ENCODE measurements at places on chromosomes 12 and 14.
A peak's percentile ranks its signal among the peaks of the same experiment; 100 is the strongest.

DNA sequence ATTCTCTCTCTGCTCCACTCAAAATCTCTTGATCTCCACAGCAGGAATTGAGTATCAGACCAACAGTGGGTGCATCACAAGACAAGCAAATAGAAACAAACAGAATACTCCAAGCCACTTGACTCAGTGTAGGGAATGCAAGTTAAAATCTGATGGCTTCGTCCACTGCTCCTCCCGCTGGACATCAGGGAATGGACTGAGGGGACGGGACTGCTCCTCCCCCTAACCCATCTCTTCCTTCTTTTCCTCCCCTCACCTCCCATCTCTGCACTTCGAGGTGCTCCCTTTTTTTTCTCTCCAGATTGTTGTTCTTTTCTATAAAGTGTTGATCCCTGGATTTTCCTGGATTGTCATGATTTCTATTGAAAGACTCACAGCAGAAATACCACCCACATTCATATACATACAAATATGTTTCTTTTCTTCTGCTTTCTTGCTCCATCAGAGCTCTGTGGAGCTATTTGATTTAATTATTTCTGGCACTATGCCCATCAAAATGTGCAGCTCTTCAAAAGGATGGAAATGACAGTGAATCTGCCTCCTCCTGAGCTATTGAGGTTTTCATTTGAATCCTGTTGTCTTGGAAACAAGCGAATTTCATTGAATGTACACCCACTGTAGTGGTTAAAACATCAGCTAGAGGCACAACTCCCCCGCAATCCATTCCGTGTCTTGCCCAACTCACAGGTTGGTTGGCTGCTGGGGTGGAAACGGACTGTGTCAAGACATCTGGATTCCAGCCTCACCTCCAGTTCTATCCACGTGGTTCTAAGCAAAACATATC is 199.7 kb downstream of the SPTSSA start:
- DNase-seq: no peak

DNA sequence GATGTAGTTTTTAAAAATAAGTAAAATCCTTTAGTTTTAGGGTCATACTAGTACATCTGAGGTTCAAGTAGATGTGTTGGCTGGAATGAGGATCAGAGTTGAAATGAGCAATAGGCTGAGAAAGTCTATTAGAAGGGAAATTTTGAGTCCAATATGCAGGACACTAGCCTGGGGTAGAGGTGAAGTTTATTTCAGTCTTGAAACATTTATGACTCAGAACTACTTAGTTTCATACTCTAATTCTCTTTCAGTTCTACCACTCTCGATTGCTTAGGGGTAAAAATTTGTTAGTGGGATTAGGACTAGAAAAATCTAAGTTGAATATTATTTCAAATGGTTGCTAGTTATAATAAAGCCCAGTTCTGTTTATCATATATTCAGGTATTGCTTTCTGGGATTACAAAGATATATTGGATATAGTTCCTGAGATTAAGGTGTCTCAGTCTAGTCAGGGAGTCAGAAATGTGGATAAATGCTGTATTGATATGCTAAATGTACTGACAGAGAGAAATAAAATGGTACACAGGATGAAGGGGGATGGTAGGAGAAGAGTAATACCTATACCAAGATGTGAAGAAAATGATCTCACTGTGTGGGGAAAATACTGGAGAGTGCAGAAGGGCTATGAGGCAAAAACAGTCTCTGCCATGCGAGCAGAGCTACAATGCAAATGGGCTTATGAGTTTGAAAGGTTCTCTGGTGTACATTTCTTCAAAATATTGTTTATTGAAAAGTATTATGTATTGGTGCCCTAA is 395.8 kb upstream of the FBXO33 start:
- DNase-seq: no peak

DNA sequence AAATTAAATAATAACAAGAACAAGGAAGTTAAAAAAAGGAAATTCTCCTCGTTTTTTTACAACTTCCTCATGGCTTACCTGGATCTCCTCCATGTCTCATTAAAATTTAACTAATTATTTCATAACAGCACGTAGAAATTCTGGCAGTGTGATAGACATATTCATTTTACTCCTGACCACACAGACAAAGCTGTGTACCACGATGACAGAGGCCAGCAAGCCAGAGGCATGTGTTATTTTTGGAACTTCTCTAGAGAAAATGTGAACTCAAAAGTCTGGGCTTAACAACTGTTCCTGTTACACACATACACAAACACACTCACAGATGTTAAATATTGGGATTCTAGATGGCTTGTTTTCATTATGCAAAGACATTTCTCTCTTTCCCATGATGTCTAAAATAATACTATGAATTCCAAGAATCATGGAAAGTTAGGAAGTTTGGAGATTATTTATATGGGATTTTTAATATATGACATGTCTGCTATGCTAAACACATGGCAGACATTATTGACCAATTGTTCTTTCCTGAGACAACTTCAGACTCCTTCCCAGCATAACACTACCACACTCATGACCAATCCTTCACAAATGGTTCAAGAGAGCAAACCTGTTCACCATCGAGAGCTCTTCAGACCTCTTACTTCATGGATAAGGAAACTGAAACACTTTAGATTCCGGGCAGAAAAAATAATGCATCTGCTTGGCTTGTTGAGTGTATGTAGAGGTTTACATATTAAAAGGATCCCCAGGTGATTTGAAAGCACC is 158.7 kb downstream of the DACT1 start:
- DNase-seq: no peak

GRCh38 chr12:93094988-93095737 is 166.1 kb upstream of the EEA1 start:
- no peak for DNase-seq

- no peak for DNase-seq
Observed at GRCh38 chr12:55711786-55712553, 3.9 kb upstream of the BLOC1S1 start.

- peak; percentile 8 for DNase-seq
Observed at GRCh38 chr12:83664650-83665049, 977.9 kb downstream of the TMTC2 start.

DNA sequence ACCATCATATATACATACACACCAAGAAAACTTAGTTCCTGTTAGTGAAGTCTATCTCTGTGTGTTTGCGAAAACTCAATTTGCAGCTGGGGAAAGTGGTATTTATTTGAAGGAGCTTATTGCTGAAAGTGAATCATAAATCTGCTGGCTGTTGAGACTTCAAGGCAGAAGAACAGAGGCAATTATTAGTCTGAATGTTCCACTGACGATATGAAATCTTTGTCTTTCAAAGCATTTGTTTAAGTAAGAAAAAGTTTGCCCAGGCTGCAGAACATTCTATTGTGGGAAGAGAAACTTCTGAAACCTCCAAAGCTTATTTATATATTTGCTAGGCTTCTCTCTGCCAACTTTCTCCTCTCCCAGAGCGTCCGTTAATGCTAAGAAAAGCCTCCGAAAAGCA is 255.7 kb upstream of the TMPO start:
- DNase-seq: no peak

GRCh38 chr12:61111218-61111617 is 1149.0 kb upstream of the USP15 start:
- no peak for DNase-seq

DNA sequence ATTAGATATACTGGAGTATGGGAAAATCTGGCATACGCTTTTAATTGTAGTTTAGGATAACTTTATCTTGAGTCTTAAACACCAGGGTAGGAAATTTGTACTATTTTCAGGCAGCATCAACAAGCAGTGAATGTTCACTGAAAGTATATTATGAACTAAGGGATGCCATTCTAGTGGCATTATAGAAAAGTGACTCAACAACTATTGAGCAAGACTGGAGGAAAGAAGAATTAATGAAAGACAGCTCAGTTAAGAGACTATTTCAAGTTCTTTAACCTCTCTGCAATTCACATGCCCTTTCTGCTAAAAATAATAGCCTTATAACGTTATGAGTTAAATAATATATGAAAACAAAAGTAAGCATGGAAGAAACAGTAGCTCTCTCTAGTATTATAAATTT is 343.1 kb downstream of the FSCB start:
- DNase-seq: no peak

DNA sequence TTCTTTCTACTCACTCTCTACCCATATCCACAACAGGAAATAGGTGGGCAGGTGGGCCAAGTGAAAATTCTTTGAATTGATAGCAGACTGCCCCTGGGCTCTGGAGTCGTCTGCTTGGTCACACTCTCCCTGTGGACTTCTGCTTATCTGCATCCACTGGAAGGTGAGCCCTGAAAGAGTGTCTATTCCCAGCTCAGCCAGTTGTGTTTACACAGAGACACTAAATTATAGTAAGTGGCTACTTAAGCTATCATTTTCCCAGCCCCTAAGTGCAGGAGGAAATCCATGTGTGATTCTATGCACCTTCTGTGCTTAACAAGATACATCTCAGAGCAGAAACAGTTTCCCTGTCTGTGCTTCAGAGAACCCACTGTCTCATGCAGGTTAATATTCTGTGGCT is 338.4 kb downstream of the FUT8 start:
- DNase-seq: no peak

DNA sequence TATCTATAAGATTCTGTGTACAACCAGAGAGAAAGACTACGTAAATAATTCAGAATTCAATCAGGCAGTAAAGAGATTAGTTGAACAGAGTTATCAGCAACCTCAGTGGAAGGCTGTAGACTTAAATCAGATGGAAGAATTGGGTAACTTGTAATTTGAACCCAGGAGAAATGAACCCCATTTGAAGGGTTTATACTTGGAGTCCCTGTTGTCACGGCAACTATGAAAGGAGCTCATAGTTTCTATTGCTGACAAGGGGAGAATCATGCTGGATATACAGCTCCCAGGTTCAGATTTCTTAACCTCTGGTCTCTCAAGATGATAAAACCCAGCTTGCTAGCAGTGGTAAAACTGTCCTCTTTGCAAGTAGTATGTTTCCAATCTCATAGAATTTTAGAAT is 54.4 kb upstream of the BMP4 start:
- DNase-seq: no peak

DNA sequence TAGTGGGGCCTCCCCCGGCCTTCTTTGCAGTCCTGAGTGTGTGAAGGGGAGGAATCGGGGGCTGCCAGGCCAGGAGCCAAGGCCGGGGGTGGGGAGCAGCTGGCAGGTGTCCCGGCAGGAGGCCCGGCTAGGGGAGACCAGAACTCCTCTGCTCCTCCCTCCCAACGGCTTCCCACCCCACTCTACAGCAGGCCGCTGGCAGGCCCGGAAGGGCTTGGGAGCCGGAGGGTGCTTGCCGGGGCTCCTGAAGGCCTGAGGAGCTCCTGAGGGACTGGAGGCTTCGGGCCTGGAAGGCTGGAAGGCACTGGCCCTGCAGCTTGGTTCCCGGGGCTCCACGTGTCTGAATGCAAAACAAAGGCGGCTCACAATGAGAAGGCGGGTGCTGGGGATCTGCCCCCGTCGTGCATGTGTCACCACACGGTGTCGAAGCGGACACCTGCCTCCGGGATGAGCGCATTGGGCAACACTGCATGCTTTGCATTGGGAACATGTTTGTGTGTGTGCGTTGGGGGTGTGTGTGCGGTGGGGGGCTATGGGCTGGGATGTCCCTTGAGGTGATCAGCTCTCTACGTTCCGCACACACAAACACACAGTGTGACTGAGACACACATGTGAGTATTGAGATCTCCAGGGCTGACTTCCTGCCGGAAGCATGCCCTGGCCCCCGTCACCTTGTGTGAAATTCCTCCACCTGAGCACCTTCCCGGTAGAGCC is 30.9 kb upstream of the ANKRD9 start:
- peak; percentile 58 for DNase-seq

DNA sequence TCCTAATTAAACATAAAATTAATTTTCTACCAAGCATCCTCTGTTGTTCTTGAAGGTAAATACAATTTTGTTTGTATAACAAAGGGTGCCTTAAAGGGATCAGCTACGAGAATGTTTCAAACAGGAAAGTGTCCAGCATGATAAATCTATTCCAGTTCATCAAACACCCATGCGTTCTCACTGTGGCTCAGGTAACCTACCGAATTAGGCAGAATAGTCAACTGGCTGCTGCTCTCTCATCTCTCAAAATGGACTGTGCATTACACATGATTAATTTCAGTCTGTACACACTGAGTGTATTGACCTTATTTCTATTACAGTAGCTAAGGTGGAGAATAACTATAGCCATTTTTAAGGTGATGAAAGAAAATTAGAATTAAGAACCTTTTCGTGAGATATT is 127.5 kb upstream of the RMST start:
- no peak for DNase-seq

- no peak for DNase-seq
Observed at GRCh38 chr12:116544656-116545055, 14.5 kb upstream of the MAP1LC3B2 start.

DNA sequence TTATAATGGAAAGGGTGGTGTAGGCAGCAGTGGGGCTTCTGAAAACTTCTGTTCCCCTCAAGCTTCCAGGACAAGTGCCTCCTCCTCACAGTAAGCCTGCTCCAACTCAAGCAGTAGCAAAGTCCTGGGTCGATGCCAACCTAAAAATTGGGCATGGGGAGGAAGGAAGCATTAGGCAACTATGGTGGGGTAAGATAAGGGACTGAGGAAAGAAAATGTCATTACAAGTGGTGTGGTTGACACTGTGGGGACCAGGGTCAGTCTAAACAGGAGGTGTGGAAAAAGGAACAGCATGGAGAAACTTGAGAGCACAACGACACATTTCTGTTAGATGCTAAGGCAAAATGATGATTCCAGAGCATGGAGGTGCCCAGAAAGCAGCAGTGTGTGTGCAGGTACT is 34.9 kb downstream of the WIF1 start:
- no peak for DNase-seq

- no peak for DNase-seq
Observed at GRCh38 chr12:17134315-17134714, 528.4 kb upstream of the LMO3 start.

DNA sequence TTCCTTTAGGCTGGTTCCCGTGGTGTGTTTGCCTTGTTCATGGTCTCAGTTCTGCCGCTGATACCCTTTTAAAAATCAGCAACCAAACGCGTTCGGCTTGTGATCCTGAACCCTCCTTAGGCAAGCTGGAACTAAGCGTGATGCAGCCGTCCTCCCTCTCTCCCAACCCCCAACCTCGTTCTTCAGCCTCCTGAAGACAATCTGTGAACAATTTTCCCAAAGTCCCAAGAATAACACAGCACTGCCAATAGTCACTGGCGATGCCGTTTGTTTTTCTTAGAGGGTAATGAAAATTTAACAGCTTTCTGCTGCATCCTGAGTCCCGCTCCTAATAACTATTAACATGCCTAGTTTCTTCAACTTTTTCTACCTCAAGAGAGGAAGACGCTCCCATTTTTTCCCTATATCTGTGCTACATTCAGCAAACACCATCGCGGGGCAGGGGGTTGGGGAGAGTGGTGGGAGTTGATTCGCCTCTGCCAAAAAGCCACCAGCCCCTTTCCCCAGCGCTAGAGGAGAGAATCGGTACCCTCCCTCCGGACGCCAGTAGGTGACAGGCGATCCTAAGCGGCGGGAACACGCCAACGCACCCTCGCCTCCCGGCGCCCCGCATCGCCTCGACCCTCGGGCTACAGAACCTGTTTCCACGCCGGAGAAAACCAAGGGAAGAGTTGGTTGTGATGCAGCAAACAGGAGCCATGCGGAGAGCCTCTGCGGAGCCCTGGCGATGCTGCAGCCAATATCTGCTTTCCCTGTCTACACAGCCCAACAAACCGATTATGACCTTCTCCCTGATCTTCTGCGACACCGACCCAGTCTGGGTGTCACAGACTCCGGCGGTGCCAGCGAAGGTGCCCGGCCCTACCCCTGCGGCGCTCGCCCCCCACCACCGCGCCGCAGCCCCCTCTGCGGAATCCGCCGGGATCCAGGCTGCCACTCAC is 752 bp downstream of the PRICKLE1 start:
- DNase-seq: no peak

GRCh38 chr14:24816011-24816928 is 182.3 kb upstream of the GZMB start:
- DNase-seq: no peak
